ENCODE measurements at places on chromosomes 13 and 19. TPM values are rescaled to one million over a fixed set of nuclear protein-coding genes. Genes with fewer than 3 reads are reported as not detected.

Gene NCR1
- 0.50 TPM for total RNA-seq

Gene FREM2
- not detected for total RNA-seq

Gene AP1M2
- total RNA-seq, result not detected

Gene JOSD2
- 31.5 TPM for total RNA-seq

Gene C19orf25
- 51.2 TPM for total RNA-seq

Gene SPTBN4
- total RNA-seq, result 0.40 TPM

Gene S1PR5
- total RNA-seq, result 4.7 TPM

Gene APOC1
- total RNA-seq, result 11.6 TPM

Gene SIGLEC11
- total RNA-seq, result not detected

Gene SYNGR4
- 0.30 TPM for total RNA-seq

Gene SLC6A16
- total RNA-seq, result 5.1 TPM

Gene POSTN
- total RNA-seq, result not detected

Gene HIPK4
- not detected for total RNA-seq

Gene TNFSF13B
- 11.5 TPM for total RNA-seq

Gene KLK7
- total RNA-seq, result not detected

Gene WDR88
- total RNA-seq, result not detected

Gene FGF9
- total RNA-seq, result 2.6 TPM

Gene BRCA2
- 25.2 TPM for total RNA-seq

Gene FOSB
- total RNA-seq, result 69.4 TPM

Gene BTBD2
- total RNA-seq, result 55.0 TPM

Gene TMEM145
- 0.54 TPM for total RNA-seq
